ENCODE measurements at places on chromosomes 13 and 19.

DNA sequence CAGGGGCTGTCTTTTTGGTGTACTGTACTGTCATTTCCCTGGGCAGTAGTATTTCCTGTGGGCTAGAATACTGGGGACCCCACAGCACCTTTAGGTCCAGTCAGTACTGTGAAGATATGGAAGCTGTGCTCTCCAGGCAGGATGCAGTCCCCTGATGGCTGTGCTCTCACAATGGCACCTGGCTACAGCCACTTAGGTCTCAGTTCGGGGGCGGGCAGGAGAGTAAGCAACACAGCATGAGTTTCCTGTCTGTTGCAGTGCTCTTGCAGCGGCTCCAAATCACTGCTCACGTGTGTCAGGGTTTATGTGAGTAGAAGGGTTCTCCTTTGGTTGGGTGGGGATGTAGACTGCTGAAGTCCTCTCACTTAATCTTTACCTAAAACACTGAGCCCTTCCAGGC is 810.4 kb downstream of the DACH1 start:
- DNase-seq = no peak

- DNase-seq = no peak
Measured at GRCh38 chr19:30006207-30006606, 64.2 kb downstream of the URI1 start.

GRCh38 chr19:47663911-47664771 is 49.1 kb upstream of the EHD2 start:
- peak; percentile 97 for DNase-seq

DNA sequence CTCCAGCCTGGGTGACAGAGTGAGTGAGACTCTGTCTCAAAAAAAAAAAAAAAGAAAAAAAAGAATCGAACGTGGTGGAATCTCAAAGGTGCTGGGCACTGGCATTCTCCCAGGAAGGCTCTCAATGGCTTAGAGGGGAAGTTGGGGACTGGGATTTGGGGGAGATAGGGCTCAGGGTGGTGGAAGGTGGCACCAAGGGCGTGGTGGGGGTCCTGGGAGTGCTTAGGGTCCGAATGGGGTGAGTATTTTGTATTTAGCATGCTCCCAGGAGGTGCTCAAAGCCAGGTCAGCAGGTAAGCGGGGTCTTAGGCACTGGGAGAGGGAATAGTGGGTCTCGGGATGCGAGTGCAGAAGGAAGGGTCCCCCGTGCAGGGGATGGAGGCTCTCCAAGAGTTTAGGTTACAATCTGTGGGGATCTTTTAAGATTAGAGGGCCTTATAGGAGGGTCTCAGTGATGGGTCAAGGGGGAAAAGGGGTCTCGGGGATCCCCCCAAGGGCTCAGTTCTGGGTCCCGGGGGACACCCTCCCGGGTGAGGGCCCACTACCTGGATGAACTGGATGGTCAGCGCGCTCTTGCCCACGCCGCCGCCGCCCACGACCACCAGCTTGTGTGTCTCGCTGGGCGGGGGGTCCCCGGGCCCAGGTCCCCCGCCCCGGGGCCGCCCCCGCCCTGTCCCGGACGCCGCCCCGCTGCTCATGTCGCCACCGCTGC is 386 bp downstream of the RRAS start:
- no peak for DNase-seq

- peak; percentile 75 for DNase-seq
Measured at GRCh38 chr19:55113570-55114039, 3.8 kb downstream of the PPP1R12C start.

DNA sequence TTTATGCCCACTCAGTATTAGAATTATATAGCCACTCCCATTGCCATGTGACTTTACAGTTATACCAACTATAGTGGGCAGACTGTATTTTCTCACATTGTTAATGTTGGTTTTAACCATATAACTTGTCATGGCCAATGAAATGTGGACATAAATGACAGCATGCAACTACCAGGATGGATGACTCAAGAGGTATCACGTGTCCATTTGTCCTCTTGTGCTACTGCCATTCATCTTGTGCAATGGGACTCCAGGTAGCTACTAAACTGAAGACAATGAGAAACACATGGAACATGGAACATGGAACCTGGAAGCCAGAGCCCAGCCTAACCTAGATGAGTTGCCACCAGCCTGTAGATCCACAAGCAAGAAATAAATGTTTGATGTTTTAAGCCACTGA is 242.7 kb upstream of the IPO5 start:
- peak; percentile 24 for DNase-seq

GRCh38 chr19:39237200-39238184 is 7.3 kb downstream of the IFNL3 start:
- DNase-seq = peak; percentile 60

DNA sequence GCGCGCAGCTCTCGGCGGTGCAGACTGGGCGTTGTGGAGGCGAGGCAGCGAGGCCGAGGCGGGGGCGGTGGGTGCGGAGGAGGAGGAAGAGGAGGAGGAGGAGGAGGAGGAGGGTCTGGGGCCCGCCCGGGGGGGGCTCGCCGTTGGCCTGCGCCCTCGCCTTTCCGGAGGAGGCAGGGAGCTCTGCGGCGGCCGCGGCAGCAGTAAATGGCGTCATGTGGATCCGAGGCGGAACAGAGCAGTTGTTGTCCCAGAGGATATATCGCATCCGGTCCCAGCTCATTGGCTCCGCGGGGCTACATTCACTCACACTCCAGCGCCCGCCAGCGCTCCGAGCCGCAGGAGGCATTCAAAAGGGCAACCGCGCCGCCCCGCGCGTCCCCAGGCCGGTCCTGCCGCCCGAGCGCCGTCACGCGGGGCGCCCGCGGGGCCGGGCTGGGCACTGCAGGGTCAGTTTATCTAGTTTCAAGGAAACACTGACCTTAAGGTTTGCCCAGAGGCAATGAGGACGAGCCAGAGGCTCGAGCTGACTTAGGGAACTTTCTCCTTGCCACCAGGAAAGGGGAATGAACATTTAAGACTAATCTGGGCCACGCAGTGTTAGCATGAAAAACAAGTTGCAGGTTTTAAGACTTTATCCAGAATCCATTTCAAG is at the start of gene SPRY2:
TSS of gene SPRY2 (minus strand) at position 26 of the 655 bp plus-strand sequence. CDS start 3,421 bp downstream, outside the sequence.
- DNase-seq = peak; percentile 89

DNA sequence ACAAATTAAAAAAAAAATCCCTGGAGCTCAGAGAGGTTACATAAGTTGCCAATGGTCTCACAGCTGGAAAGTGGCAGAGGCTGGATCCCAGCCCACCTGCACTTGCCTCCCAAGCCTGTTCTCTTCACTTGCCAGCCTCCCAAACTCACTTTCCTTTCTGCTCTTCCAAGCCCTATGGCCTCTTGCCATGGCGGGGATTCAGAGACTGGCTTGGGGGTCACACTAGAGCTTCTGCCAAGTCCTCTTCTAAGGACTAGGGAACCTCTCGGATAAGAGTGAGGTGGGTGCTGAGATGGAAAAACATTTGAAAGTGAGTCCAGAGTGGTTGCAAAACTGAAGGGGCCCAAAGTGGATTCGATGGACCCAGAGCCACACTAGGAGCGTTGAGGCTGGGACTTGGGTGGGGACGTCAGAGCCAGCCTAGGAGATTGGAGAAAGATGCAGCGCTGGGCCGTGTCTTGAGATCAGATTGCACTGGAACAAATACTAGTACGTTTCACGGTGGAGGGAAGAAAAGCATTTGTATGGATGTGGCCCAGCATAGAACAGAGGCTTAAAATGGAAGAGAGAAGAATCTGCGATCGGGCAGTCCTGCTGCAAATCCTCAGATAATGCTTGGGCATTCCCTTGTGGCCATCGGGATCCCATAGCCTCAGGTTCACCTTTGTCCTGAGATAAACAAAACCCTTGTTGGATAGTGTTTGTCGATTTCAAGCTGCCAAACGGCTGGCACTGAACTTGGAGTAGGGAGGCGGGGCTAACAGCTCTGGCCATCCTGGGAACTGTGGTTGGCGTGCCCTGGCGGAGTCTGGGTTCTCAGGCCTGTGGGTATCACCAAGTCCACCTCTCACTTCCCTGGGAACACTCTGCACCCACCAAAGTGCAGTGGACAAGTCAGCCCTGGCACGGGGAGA is 84.8 kb downstream of the ING1 start:
- DNase-seq = no peak

Measured in trophoblast cell (in vitro differentiated cells and primary cell).